ENCODE measurements at places on chromosomes 4 and X. TPM values are rescaled to one million over a fixed set of nuclear protein-coding genes. Genes with fewer than 3 reads are reported as not detected.

Gene ARAP2
- total RNA-seq = not detected

Gene GLUD2
- total RNA-seq = 1.6 TPM

Gene PAK3
- not detected for total RNA-seq

Gene FAM53A
- total RNA-seq = 15.3 TPM

Gene USP17L30
- total RNA-seq = not detected

Gene PNMA6F
- total RNA-seq = not detected

Data from GM23248 (cell line).